M059J (cell line): ENCODE measurements at places on chromosomes 5 and 9.

DNA sequence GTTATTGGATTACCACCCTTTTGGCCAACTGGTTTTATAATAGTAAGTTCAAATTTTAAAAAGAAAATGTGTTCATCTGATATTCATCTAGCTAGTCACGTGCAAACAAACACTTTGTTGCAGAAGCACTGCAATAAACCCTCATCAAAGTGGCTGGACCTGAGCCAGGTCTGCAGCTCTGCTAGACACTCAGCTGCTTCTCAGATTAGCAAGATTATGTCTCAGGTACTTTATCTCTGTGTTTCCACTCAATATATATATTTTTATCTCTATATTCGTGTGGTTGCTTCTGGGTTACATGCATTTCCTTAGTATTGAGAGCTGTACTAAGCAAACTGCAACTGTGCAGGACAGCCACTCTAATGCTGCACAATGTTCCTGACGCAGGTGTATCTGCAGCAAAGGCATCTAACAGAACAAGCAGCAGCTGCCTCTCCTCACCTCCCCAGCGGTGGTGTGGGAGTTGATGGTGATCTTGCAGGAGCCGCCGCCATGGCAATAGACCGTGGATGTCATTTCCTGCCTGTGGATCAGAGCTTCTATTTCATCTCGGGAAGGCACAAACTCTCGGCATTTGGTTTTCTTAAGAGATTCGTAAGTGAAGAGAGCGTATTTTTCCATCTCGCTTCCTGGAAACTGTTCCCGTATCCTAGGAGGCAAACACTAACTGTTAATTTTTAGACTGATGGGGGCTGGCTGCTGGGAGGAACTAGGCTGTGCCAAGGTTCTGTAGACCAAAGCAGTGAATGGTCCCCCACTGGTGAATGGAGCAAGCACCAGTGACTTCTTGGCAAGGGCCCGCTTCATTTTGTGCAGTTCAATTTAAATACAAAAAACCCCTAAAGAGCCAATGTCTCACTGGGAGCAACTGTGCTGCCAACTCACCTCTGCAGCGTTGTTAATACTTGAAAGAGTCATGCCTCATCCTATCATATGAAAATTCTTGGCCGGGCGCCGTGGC is 56.7 kb upstream of the RETREG1 start:
- no peak for DNase-seq

DNA sequence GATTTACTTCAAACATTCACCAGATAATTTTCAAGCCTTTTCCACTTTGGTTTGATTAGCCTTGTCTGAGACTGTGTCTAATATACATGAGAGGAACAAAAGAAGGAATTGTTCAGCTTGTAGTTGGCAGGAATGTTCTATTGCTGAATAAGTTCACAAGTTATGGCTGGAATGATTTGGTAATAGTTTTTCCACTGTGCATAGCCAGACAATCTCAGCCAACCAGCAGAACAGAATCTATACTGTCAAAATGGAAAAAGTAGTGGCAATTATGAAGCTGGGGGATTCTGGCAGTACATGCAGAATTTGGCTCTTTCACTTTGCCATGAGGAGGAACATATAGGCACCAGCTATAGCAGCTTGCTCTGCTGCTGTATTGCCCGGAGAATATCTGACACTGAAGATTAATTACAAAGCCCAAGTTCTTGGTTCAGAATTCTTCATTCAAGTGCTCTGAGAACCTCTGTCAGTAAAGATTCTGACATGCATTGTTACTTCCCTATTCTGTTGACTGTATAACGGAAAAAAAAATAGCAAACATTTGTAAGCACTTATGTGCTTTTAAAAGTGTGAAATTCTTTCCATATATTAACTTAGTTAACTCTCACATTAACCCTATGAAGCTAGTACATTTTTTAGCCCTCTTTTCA is 150.6 kb downstream of the PRR16 start:
- peak; percentile 53 for DNase-seq

- DNase-seq: peak; percentile 53
Measured at GRCh38 chr5:79201206-79201605, 34.7 kb upstream of the JMY start.

- no peak for DNase-seq
Measured at GRCh38 chr5:82799361-82800077, 277.7 kb downstream of the TMEM167A start.

DNA sequence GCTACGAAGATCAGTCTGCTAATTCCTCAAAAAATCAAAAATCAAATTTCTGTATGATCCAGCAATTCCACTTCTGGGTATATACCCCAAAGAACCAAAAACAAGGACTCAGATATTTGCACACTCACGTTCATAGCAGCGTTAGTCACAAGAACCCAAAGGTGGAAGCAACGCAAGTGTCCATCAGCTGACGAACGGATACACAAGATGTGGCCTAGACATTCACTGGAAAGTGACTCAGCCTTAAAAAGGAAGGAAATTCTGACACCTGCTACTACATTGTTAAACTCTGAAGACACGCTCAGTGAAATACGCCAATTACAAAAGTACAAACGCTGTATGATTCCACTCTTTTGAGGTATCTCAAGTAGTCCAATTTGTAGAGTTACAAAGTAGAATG is 93.3 kb downstream of the OTULIN start:
- no peak for DNase-seq

- no peak for DNase-seq
Measured at GRCh38 chr9:116032683-116033440, 120.7 kb upstream of the PAPPA start.

GRCh38 chr5:125412561-125413495 is 666.4 kb upstream of the ZNF608 start:
- peak; percentile 92 for DNase-seq

DNA sequence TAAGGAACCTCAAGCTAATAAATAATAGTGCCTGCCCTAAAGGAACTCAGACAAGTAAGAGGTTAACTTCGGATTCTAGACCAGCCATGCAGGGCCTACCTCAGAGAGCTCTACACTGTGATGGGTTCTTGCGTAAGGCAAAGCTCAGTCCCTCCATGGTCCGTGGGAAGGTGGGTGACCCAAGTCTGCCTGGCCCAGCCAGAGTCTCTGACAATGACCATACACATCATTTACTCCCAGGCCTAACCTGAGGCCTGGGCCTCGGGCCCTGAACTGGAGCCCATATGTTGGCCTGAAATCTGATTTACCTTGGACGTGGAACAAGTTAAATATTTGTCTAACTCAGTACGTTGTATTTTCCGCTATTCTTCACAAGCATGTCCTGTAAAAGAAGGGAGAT is 55.1 kb downstream of the TMEM174 start:
- no peak for DNase-seq

DNA sequence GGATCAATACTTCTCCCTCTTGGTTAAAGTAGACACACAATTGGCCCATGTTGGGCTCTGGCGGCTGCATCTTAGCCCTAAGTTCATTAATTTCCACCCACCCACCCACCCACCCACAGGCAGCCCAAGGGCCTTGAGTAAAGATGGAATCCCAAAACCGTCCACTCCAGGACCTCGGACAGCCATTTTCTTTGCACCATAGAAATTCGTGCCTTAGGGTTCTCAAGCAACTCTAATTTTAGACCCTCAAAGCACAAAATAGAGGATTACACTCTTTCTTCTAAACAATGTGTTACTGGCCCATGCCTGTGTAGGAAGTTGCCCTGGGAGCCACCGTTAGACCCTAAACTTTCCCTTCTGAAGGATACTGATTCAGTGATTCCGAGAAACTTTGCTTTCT is 568.5 kb downstream of the IRX1 start:
- no peak for DNase-seq

DNA sequence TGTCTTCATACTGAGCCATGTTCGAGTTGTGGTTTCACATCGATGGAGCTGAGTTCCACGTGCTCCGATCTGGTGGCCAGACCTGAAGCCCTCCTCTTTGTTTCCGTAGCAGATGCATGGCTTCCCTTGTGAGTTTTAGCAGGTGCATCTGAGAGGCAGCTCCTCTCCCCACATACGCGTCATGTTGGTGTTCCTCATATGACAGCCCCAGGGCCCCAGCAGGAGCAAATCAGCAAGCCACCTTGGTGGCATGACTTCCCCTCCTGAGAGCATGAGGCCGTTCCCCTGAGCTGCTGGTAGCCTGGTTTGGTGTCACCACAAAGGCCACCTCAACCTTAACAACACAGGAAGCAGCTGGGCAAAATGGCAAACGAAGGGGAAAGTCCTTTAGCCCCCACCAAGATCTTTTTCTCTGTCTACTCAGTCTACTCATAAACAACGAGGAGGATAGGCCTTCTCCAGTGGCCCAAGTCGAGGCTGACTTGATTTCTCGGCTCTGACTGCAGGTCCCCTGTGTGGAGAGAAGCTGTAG is 5.9 kb downstream of the CYFIP2 start:
- no peak for DNase-seq

DNA sequence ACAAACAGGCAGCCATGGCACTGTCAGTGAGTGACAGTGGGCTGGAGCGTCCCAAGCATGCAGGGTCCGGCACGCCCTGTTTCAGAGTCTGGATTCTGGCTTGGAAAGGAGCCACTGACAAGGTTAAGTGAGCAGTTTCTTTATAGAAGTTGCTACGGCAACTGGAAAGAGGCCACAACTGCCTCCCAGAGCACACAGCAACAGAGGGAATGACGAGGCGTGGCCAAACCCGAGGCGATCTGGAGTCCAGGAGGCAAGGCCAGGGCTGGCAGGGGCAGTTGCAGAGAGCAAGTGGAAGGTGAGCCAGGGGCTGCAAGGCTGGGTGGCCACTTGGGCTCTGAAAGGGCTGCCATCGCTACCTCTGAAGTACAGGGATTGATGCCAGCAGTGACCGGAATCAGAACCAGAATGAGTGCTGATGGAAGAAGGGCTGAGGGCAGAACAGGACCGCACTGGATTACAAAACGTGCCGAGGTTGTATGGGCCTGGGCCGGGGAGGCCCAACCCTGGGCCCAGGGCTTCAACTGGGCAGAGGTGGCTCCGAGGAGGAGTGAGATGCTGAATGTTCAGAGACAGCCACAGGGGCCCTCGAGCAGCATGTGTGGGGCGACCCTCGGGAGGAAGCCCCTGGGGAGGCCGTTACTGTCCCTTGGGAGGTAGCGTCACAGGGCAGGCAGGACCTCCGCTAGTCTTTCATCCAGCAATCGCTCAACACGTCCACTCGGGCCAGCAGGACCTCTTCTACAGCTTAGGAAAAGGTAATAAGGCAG is 4.6 kb downstream of the MRPL41 start:
- DNase-seq: peak; percentile 44

- no peak for DNase-seq
Measured at GRCh38 chr5:73433982-73434342, 14.6 kb downstream of the FOXD1 start.

DNA sequence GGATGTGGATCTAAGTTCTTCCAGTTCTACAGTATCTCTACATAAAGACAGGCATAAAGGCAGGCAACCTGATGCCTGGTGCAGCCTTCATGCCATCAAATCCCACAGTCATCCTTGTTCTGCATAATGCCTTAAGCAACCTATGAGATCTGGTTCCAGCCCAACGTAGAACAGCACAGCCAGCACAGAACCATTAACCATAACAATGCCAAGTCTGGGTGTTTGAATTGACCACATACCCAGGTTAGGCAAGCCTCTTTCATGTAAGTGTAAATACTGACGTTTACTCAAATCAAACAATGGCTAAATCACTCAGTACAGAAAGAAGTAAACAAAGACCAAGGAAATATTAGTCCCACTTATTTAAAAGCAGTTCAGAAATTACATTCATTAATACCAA is 195.0 kb downstream of the ADAMTSL1 start:
- DNase-seq: peak; percentile 16

- peak; percentile 77 for DNase-seq
Measured at GRCh38 chr5:60184606-60185005, 291.1 kb upstream of the PDE4D start.

- peak; percentile 15 for DNase-seq
Measured at GRCh38 chr9:14246951-14247350, 67.0 kb downstream of the NFIB start.

DNA sequence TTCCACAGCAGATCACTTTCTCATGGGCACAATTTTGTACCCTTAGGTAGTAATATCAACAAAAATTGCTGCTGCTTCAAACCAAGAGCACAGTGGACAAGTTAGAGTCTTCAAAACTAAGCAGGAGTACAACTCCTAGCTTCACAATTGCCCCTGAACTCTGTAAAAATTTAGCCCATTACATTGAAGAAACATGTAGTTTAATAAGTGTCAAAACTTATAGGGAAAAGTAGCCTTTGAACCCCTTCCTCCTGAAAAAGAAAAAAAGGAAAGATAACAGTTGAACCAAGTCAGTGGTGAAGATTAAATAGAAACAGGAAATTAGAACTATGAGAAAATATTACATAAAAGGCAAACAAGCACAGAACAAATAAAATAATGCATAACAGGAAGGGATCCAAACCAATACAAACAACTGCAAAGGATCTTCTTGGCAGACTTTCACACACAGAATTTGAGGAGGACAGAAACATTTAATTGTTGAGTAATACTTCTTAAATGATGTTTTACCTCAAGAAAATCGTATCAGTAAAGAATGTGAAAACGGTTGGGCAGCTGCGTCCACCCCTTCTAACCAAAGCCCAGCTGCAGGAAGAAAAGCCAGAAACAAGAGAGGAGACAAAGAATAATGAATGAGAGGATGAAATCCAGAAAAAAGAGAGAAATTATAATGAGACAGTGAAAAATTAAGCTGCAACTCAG is 636.0 kb downstream of the NR2F1-AS1 start:
- DNase-seq: peak; percentile 62

DNA sequence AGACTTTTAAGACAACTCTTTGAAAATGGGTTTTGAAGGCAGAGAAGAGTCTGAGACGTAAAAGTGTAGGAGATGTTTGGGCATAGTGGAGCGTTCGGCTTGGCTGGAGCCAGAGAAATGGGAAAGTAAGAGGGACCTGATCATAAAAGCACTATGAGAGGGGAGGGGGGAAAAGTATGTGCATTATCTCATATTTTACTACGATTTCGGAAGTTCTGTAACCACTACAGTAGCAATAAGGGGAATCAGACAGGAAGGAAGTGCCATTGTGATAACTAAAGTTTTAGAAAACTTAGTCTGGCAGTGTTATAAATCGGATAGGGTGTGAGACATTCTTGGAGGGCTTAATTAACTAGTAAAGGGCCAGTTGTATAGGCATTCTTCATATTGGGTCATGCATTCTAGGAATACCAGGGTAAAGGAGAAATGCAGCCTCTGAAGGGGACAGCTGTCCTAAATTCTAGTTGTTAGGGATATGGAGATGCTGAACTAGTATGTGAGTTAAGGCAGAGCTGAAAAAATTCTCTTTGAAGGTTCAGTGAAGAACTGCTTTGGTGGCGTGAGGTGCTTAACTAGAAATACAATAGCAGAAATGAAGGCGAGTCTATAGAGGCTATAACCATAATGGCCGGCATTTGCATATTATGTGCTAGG is 83.8 kb upstream of the FREM1 start:
- no peak for DNase-seq

- no peak for DNase-seq
Measured at GRCh38 chr5:115962239-115962564, at the start of gene LVRN. TSS of gene LVRN (plus strand) at chr5:115962475. CDS start at chr5:115962618, 143 bp downstream.
